ENCODE measurements at places on chromosomes 6 and 20. TPM values are rescaled to one million over a fixed set of nuclear protein-coding genes. Genes with fewer than 3 reads are reported as not detected.

Gene MAD2L1BP
- total RNA-seq: 14.4 TPM

DNA sequence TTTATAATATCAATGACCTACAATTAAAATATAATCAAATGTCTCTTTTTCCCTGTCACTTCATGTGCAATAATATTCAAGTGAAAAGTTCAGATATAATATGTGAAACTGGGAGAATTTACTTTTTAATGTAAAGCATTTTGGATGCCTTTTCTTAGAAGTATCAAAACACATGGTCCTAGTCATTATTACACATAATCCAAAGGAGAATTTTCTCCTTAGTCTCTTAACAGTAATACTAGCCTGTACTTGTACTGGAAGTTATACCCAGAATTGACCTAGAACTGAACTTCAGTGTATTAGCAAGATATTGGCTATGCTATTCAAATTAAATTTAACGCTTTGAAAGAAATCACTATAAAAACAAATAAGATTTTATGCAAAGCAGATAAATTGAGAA, 842.6 kb upstream of the MANEA start:
- DNase-seq: no peak

Gene FOXC1
- 2.9 TPM for total RNA-seq

GRCh38 chr6:123655521-123656306, 19.0 kb upstream of the TRDN start:
- DNase-seq: no peak

Gene COL20A1
- not detected for total RNA-seq

Gene CD93
- total RNA-seq: 6.9 TPM

DNA sequence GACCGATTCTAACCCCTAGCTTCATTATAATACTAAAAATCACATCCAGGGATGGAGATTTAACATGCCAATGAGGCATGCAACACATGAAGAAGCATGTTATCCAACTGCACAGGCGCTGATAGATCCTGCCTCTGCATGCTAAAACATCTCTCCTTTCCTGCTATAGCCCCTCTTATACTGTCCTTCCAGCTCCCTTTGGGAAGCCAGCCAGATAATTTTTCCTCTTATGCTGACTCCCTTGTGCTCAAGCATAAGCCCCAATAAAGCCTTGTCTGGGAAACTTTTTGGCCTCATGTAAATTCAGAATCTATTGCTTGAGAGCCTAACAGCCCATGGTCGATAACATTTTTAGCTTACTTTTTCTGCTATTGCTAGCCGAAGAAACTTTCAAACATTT, 404.3 kb downstream of the EPM2A start:
- no peak for DNase-seq

GRCh38 chr6:40722553-40723258, 135.5 kb upstream of the LRFN2 start:
- no peak for DNase-seq

Gene LAMP5
- total RNA-seq: not detected

- no peak for DNase-seq
Observed at GRCh38 chr6:3340358-3340802, 81.6 kb downstream of the PSMG4 start.

- no peak for DNase-seq
Observed at GRCh38 chr6:32075781-32076180, 33.4 kb downstream of the TNXB start.

Gene UNC5CL
- 1.2 TPM for total RNA-seq

GRCh38 chr6:39669973-39670342, 55.2 kb downstream of the KIF6 start:
- DNase-seq: no peak

DNA sequence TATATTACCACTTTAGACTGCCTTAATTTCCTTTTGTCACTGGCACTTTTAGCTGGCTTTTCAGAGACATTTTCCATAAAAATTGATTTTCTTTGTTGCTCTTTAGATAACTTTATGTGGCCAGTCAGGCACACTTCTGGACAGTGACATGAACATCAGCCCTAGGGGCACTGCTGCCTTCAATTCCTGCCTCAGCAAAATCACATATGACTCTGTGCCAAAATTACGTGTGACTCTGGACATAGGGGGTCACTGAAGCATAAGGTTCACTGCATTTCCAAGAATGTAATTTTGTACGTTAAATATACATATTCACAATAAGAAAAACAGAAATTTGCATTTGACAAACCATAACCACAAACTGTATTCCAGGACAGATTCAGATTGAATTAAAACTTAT, 66.5 kb downstream of the ESF1 start:
- DNase-seq: no peak

- DNase-seq: no peak
Observed at GRCh38 chr20:11216451-11217314, 542.9 kb upstream of the JAG1 start.

DNA sequence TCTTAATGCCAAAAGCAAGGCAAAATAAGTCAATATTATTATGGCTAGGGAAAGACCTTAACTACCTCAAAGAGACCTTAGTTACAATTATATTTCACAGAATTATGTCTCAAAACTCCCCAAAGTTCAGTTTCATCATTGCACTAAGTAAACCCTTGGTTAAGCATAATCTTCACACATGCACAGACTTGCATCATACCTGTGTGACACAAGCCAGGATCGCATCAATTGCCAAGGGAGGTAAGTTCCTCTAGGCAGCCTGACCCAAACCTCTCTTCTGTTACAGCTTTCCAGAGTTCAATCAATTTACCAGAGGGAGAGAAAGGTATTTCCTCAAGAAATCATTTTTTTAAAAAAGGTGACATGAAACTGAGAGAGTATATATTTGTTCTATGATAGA, 31.9 kb upstream of the PRSS35 start:
- DNase-seq: no peak

- DNase-seq: no peak
Observed at GRCh38 chr6:101776919-101777350, 383.4 kb downstream of the GRIK2 start.

Gene TTBK1
- total RNA-seq: 0.13 TPM

GRCh38 chr6:68054756-68055155, 580.3 kb upstream of the ADGRB3 start:
- DNase-seq: no peak

DNA sequence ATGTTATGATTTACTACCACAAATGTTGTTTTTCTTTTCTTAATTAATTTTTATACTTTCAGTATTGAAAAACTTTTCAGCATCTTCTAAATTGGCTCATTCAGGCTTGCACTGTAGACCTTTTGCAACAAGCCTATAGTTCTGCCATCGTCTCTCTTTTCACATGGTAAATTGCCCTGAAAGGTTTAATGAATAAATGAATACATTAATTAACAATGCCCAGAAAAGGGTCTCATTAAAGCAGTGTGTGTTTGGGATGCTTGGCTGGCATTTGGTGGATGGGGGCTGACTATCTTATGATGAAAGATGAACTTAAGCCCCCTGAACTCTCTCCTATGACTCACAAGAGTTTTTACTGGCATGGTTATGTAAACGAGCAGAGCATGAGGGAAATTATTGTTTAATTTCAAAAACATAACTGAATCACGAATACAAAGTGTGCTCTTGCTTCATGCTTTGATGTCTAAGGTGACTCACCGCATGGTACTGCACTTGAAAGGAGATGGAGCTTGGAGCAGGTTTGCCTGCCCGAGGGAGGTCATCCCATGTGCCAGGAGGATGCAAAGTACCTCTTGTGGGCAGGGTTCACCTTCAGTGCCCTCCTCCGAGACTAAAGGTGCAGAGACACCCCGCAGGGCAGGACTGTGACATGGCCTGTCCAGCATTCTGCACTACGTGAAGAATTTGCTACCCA, 13.8 kb upstream of the PCK1 start:
- no peak for DNase-seq

DNA sequence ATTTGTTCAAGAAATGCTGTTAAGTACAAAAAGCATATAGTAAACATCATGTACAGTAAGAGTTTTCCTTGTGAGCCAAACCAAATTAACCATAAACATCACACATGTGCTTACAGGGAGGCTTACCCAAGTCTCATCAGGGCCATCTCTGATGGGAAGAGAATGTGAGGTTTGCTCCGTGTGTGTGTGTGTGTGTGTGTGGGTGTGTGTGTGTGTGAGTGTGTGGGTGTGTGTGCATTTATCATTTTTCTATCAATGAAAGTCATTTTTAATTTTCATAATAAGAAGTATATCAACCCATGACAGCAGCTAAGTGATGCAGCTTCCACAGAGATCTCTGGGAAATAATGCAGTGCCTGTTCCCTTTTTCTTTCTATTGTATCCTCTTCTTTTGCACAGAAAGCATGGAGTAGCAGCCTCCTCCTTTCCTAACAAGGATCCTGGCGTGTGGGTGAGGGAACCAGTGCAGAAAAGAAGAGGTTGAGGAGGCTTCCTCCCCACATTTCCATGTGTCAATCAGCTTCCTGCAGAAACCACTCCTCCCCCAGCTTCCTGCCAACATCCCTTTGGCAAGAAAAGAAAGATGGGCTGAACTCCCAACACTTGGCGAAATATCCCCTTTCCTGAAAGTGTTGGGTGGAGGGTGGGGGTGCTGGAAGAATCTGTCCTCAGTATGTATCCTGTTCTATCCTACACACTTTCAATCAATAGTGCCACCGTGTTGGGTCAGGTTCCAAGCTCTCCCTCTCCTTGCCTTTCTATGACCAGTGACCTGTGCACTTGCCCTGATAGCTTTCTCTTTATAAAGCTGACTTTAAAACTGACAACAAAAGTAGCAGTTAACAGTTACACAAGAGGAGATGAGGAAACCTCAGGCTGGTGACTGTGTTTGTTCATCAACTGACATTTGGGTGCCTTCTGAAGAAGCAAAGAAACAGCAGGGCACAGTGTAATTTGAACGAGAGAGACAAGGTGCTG, 251.8 kb upstream of the CITED2 start:
- DNase-seq: no peak

- DNase-seq: no peak
Observed at GRCh38 chr6:108497883-108498282, 62.8 kb upstream of the FOXO3 start.

DNA sequence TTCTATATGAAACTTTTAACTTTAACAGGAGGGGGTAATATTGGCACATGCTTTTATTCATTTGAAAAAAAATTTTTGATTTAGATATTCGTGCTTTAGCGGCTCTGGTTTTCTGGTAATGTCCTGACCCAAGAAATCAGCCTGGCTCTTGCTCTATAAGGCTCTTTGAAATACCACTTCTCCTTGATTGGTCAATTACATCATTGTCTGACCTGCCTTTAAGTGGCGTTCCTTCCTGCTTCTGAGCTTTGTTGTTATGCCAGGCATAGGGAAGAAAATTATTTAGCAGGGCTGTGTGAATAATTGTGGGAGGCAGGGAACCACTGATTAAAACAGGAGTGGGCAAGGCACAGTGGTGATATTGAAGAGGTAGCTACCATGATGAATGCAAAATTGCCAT, 3.9 kb downstream of the RNF144B start:
- DNase-seq: no peak

- DNase-seq: no peak
Observed at GRCh38 chr6:165863801-165864200, 200.8 kb upstream of the PDE10A start.

DNA sequence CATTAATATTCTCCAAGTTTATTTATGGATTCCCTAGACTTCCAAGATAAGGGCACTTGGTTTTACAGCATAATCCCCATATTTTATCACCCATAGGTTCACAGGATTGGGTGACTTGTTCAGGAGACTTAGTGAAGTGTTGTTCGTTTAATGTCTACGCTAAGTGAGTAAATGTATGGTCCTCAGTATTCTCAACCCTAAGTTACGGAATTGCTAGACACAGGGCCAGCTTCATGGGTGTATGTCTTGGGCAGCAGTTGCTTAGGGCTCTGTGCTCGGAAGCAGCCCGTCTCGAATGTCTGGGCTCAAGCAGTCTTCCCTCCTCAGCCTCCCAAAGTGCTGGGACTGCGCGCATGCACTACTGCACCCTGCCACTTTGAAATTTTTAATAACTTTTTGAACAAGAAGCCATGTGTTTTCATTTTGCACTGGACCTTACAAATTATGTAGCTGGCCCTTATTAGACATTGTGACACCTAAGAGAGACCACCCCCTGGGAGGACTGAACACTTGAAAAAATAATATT, 91.5 kb upstream of the ZNF217 start:
- no peak for DNase-seq

DNA sequence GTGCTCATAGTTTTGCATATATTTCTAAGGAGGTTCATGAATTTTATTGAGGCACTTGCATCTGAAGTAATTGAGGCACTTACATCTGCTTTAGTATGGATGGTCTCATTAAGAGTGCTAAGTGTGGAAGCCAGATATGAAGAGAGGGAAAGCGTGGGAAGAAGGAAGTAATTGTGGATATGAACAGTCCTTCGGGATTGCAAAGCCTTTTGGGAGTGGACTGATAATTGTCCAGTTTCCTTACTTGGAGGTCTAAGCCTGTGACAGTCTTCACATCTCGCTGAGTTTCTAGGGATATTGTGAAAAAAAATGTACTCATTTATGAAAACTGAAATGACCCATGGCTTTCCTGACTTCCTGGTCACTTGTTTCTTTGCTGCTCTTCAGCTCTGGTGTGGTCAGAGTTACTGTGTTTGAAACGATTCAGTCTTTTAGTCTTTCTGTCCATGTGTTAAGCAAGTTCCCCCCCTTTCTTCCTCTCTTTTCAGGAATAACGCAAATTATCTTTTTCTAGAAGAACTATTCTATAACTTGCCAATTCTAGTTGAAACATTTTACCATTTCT, 137.3 kb downstream of the ZFAND3 start:
- DNase-seq: no peak

GRCh38 chr20:41379551-41379950, 12.9 kb upstream of the EMILIN3 start:
- no peak for DNase-seq

DNA sequence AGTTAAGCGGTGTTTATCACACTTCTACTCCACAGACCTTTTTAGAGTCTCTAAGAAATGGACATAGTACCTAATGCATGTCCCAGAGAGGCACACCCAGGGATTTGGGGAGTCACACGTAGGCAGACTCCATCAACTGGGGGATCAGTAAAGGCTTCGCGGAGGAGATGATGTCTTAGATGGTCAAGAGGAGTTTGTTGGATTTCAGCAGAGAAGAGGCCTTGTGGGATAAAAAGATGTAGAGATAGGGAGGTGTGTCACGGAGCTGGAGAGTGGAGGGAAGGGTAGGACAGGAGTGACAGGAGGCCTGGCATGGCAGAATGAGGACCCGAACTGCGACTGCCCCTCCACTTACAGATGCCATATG, 9.1 kb downstream of the DYNLRB1 start:
- DNase-seq: no peak

Measured in esophagus squamous epithelium (tissue), 5 donors.